ENCODE measurements at places on chromosomes 5 and 9.

GRCh38 chr9:122180633-122181032 lies 20.9 kb downstream of the MORN5 start:
- DNase-seq = no peak

DNA sequence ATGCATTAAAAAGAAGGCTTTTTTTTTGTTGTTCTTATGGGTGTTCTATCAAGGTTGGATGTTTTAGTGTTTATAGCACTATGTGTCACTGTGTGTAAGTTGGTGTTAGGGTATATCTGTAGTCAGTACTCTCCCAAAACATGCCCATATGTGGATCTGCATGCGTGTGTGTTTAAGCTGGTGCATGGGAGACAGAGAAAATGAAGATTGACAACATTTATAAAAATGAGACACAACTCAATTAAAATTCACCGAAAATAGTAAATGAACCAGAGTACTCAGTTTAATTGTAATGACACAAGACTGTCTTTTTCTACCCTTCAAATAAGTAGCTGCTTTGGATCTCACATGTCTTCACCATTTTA lies 323.4 kb downstream of the TMEM161B start:
- DNase-seq = no peak

DNA sequence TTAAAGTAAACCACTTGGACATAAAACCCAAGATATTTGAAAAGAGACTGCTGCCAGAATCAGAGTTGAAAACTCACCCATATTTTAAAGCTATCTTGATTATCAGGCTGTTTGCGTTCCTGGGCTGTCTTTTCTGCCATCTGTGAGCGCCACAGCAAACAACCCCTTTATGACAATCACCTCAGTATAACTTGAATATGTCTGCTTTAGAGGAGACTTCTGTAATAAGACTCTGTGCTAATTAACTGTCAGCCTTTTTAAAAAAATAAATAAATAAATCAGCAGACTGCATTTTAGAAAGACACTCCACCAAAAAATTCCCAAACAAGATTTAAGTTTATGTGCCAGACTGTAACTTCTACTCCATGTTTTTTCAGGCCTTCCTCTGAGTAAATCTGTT lies 375.7 kb upstream of the CCNH start:
- DNase-seq = no peak

GRCh38 chr5:176675676-176676360 lies 28.5 kb downstream of the TSPAN17 start:
- DNase-seq = no peak

GRCh38 chr5:77353251-77353650 lies 138.9 kb downstream of the WDR41 start:
- DNase-seq = no peak

DNA sequence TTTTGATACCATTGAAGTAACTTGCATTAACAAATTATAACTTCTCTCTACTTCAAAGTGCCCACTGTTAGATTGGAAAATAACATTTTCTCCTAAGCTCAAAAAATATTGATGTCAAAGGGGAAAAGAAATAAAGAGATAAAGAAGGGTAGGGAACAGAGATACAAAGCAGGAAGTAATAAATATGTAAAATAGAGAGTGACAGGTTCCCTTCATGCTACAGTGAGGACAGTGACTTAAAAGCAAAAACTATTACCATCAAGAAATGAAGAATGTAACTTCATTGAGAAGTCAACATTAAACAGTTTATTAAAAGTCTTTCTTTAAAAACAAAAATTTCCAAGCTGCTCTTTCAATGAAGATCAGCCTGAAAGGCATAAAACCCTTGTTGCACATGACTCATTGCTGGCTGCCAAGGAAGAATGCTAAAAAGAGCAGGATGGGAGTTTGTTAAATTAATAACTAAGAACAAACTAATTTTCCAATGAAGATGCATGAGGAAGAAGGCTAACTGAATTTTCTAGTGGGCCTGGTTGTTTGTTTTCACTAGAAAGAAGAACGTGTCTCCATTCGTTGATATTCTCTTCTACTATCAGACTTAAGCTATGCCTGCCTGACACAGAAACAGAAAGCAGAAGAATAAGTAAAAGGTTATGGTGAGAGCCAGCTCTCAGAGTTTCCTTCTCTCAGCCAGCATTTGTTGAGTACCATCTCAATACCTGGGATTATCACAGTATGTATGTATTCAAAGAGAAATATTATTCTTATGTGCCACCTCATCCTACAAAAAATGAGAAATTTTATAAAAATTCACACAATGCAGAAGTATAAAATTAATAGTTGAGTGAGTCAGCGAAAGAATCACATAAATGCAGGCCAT lies 197.8 kb upstream of the NREP start:
- no peak for DNase-seq

DNA sequence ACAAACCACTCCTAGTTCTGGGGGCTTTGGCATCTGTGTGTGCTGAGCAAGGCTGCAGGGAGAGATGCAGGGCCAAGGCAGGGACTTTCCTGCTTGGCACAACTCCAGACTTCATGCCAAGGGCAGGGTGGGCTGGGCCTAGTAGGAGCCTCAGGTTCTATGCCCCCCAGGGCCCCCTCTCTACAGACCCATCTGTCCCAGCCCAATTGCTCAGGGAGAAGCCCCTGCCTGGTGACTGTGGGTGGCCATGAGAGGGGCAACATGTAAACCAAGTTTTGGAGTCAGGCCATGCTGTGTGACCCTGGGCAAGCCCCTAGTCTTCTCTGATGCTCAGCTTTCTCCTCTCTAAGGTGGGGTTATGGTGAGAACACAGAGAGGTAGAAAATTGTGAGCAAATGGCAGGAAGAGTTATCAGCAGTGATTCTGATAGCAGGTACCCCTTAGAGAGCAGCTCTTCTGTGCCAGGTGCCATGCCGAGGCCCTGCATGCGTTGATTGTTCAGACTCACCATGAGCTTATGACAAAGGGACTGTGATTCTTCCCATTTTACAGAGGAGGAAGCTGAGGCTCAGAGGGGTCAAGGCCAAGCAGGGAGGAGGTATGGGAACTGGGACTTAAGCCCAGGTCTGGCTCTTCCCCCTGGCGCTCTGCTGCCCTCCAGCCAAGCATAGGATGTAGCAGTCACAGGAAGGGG lies 5.2 kb downstream of the OLFML2A start:
- no peak for DNase-seq

GRCh38 chr5:72605632-72606031 lies 98.4 kb upstream of the ZNF366 start:
- DNase-seq = no peak

- no peak for DNase-seq
Observed at GRCh38 chr5:175257128-175257846, 186.7 kb downstream of the DRD1 start.

DNA sequence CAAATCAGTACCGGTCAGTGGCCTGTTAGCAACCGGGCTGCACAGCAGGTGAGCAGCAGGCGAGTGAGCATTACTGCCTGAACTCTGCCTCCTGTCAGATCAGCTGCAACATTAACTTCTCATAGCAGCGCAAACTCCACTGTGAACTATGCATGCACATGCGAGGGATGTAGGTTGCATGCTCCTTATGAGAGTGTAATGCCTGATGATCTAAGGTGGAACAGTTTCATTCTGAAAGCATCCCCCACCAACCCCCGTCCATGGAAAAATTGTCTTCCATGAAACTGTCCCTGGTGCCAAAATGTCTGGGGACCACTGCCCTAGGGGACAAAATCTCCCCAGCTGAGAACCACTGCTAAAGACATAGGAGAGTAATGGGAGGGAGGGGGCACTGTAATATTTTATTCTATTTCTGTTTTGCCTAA lies 51.1 kb downstream of the P4HA2 start:
- no peak for DNase-seq

GRCh38 chr9:84079994-84080393 lies 99.4 kb downstream of the RMI1 start:
- DNase-seq = no peak

GRCh38 chr5:32618962-32619361 lies 33.6 kb downstream of the SUB1 start:
- DNase-seq = no peak

DNA sequence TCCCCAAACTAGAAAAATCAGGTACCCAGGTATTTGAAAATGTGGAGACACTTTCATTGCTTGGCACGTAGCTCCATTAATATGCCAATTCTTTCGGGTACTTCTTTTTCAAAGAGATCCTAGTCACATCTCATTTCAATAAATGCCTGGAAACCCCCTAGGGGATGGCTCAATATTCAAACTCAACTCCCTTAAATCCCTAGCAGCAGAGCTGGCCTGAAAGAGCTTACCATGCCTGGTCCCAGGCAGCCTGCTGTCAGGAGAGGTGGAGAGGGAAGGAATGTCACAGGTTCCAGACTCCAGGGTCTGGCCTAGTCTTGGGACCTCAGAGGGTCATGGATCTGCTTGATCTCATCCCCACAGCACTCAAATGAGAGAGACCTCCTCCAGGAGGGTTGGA lies 187.1 kb downstream of the SPOCK1 start:
- no peak for DNase-seq

DNA sequence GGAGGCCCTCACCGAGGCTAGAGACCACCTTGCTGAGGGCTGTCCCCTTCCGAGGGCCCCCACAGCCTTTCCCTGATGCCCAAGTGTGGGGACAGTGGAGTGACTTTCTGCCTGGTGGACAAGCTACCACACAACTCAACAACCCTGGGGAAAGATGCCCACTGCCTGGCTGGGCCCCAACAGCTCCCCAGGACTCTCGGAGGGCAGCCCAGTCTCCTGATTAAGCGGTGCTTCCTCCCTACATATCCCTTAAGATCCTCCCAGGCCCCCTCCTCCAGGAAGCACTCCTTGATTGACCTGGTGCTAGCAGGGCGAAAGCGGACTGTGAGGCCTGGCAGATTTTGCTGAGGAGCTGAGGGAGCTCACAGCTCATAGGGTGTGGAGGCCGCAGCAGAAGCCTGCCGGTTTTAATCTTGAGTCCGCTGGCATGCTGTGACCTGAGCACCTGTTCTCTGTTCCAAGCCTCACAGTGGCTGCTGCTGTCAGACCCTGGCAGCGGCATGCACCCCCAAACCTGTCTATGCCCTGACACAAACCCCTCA lies 2.2 kb downstream of the NSMF start:
- DNase-seq = no peak

- no peak for DNase-seq
Observed at GRCh38 chr9:76542360-76542759, 83.4 kb downstream of the GCNT1 start.

DNA sequence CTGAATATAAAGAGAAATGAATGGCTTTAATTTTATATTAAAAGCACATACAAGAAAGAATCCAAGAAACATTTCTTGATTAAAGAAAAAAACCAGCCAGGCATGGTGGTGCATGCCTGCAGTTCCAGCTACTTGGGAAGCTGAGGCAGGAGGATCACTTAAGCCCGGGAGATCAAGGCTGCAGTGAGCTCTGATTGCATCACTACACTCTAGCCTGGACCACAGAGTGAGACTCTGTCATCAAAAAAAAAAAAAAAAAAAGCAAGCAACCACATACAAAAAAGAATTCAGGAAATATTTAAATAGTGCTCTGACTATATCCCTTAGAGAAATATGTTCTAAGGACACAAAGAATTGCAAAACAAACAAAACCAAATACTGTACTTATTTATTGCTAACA lies 2.5 kb upstream of the PLAC8L1 start:
- DNase-seq = no peak

DNA sequence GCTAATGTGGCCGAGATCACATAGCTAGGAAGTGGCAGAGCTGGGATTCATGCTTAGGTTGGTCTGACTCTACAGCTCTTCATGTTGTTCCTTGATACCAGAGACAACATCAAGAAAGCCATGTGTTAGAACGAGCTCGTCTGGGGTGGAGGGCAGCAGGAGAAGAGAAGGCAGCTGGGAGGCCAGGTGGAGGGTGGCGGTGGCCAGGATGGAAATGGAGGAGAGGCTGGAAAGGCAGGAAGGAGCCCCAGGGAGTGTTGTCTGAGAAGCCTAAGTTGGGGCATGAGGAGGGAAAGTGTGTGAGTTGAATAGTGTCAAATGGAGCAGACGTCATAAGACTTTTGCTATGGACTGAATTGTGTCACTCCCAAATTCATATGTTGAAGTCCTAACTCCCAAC lies 315.3 kb downstream of the GADD45G start:
- DNase-seq = no peak

DNA sequence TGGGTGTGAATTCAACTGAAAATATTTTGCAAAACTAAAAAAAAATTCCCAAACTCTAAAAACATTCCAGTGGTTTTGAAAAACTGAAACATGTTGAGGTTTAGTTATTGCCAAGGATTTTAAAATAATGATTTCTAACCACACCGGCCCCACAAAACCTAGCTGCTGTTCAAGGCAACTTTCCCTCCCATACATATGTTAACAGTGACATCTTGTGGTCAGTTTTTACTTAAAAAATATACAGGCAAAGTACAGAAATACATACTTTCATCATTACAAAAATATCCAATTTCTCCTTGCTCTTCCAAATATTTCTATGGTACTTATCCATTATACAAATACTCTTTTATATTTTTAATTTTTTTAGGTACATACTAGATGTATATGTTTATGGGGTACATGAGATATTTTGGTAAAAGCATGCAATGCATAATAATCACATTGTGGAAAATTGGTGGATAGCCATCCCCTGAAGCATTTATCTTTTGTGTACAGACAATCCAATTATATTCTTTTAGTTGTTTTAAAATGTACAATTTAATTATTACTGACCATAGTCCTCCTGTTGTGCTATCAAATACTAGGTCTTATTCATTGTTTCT lies 34.4 kb upstream of the MRPS30 start:
- DNase-seq = no peak

- DNase-seq = no peak
Observed at GRCh38 chr5:59356813-59357380, 536.6 kb downstream of the PDE4D start.

DNA sequence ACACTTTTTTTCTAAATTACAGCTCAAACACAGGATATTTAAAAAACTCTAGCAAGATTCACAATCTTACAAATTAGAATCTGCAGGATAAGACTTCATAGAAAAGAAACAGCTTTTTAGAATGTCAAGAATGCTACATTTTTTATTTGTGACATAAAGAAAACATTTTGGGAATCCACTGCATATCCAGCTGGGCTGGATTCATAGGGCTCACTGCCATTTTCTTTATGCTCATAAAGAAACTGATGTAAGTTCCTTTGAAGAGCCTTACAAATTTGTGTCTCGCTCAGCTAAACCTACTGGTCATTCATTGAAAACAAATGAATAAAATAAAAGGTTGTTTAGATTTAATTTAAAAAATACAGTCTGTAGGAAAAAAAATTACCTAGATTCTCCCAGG lies 332.3 kb downstream of the TRPM3 start:
- DNase-seq = no peak

DNA sequence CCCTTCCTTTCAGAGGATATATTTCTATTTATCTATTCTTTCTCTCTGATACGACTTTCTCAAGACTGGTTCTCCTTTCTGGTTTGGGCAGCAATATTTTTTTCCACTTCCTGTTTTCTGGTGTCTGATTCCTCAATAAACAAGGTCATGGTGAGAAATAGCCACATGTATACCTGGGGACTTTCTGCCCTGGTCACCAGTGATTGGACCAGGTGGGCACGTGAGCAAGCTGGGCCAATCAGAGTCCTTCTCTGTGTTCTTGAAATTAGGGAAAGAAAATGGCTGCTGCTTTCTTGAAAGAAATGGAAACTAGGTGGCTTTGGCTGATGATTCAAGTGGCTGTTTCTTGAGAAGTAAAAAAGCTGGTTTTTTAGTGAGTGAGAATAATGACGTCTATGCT lies 18.4 kb upstream of the GSN start:
- DNase-seq = no peak

- no peak for DNase-seq
Observed at GRCh38 chr9:85216601-85217000, 525.2 kb downstream of the AGTPBP1 start.
